Dermis microvascular lymphatic vessel endothelial cell (primary cell): ENCODE measurements at places on chromosomes 7 and 10. TPM values are rescaled to one million over a fixed set of nuclear protein-coding genes. Genes with fewer than 3 reads are reported as not detected.

- DNase-seq, result no peak
Measured at GRCh38 chr7:153941061-153941460, 111.1 kb upstream of the DPP6 start.

DNA sequence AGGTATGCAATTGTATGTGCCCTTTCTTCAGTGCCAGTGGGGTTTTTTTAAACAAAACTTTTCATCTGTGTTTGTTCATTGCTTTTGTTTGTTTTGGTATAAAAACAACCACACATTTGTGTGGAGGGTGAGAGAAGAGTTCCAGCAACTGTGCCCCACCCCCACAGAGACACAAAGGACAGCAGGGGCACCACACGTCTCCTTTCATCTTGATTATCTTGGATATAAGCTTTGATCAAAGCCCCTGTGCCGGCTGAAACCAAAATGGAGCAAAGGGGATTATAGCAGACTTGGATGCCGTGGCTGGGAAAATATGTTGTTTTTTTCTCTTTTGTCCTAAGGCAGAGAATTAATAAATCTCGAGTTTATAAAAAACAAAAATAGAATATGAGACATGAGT is 111.8 kb upstream of the RSU1 start:
- no peak for DNase-seq

DNA sequence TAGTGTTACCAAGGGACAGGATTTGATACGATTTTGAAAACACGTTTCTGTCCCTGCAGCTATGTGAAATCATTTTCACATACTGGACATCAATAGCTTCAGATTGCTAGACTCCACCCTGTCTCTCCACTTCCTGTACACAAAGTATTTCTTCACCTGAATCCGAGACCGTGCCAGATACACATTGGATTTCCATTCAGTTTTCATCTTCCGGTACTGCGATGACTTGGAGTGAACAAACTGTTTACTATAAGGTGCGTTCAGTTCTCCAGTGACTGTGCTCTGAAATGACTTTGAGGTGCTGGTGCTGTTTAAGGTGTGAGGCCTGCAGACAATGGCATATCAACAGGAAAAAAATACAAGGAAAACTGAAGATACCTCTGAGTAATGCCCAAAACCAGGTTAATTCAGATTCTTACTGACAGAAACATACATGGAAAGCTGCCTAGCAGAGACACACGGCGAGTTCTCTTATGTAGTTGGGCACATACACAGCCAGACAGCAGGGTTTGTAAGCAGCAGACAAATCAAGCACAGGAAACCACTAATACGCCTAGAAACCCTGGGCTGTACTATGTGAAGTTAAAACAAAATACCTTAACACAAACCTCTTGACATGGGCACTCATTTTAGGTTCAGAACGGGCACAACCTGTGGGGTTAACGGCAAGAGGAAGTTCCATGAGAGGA is 119.2 kb downstream of the GALNT11 start:
- DNase-seq, result peak; percentile 60

DNA sequence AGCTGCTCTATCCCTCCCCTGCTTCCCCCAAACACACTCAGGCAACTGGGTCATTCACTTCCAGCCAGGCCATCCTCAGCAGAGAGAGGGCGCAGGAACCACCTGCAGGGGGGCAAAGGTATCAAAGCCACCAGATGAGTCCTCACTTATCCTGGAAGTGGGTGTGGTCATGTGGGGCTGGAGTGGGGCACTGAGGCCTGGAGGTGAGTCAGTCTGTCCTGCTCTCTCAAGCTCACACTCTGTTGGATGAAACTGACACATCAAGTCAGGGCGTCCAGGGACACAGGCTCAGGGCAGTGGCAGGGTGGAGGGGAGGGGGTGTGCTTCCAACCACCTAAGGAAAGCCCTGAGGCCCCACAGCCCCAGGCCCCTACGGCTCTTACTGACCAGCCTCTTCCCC is 8.0 kb upstream of the ELFN1 start:
- DNase-seq, result no peak

- no peak for DNase-seq
Measured at GRCh38 chr10:89283936-89284475, 17.8 kb upstream of the IFIT2 start.

DNA sequence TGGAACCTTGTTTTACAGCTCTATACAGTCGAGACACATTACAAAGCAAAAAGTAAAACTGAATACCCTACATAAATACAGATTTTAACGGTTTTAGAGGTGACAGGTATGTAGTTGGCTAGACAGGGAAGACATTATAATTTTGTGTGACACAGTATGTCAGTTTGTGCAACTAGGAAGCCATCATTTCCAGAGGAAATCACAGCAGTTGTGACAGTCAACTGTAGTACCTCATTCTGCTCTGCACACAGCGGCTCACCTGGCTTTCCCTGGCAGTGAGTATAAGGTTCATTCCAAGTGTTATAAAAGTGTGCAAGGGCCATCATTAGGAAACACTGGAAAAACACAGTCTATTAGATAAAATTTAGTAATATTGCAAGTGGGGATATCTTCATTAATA is 501.6 kb upstream of the PHF14 start:
- no peak for DNase-seq

The TMEM236 gene
- 0.38 and 0.64 TPM in 2 replicates for total RNA-seq

The MYPN gene
- under 0.01 TPM in 1 of 2 replicates, not detected in the other for total RNA-seq

The CLDN4 gene
- under 0.01 and 0.25 TPM in 2 replicates for total RNA-seq

The MCM10 gene
- total RNA-seq, result 4.6 and 9.6 TPM in 2 replicates

The SLIT1 gene
- total RNA-seq, result under 0.01 TPM in 1 of 2 replicates, not detected in the other
